ENCODE measurements at places on chromosomes 1 and 21.

DNA sequence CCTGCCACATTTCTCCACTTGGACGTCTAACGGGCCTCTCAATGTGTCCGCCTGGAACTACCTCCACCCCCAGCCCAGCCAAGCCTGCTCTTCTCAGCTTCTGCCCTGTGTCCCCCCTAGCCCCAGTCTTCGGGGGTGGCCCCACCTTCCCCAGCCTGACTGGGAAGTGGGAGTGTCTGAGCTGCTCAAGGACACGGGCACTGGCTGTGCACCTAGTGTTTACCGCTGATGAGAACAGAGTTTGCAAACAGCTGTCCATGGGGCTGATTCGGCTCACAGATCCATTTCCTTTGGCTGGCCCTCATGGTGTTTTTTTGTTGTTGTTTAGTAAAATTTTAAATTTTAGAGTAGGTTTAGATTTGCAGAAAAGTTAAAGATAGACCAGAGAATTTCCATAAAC is 121.1 kb downstream of the PTPRU start:
- no peak for DNase-seq

DNA sequence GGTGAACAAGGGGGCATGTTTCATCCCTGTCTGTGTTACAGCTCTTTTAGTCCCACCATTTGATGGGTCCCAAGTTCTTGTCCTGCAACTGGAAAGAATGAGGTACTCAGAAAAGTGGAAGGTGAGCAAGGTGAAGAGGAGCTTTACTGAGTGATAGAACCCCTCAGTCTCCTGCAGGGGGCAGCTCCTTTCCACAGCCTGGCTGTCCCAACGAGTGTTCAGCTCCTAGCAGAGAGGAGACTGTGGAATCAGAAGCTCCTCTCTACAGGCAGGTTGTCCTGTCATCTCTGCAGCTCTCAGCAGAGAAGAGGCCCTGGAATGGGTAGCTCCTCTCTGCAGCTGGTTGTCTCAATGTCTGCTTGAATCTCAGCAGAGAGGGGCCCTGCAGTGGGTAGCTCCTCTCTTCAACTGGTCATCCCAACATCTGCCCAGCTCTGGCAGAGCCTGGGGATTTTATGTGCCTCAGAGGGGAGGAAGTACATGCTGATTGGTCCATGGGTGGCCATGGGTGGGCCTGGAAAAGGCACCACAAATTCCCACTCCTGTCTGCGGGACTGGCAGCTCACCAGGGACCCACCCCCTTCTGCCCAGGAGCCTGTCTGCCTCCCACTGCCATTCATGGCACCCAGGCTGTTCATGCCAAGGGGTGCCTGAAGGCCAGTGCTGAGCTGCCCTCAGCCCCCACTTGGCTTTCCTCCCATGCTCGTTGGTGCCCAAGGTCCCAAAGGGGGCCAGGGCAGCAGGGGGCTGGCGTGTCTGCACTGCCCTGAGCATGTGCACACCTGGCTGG is 25.7 kb downstream of the LDLRAD1 start:
- no peak for DNase-seq

DNA sequence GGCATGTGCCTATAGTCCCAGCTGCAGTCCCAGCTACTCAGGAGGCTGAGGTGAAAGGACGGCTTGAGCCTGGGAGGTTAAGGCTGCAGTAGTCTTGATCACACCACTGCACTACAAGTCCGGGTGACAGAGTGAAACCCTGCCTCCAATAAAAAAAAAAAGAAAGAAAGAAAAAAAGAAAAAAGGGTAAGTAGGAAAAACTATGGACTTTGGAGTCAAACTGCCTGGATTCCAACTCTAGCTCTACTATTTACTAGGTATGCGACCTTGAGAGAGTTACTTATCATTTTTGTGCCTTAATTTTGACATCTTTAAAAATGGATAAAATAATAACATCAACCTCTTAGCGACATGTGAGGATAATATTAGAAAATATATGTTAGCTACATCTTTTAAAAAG is 150.8 kb downstream of the SLC45A1 start:
- DNase-seq = no peak

- DNase-seq = no peak
These were observed 146.3 kb downstream of the TSEN15 start for GRCh38 chr1:184197831-184198230.

DNA sequence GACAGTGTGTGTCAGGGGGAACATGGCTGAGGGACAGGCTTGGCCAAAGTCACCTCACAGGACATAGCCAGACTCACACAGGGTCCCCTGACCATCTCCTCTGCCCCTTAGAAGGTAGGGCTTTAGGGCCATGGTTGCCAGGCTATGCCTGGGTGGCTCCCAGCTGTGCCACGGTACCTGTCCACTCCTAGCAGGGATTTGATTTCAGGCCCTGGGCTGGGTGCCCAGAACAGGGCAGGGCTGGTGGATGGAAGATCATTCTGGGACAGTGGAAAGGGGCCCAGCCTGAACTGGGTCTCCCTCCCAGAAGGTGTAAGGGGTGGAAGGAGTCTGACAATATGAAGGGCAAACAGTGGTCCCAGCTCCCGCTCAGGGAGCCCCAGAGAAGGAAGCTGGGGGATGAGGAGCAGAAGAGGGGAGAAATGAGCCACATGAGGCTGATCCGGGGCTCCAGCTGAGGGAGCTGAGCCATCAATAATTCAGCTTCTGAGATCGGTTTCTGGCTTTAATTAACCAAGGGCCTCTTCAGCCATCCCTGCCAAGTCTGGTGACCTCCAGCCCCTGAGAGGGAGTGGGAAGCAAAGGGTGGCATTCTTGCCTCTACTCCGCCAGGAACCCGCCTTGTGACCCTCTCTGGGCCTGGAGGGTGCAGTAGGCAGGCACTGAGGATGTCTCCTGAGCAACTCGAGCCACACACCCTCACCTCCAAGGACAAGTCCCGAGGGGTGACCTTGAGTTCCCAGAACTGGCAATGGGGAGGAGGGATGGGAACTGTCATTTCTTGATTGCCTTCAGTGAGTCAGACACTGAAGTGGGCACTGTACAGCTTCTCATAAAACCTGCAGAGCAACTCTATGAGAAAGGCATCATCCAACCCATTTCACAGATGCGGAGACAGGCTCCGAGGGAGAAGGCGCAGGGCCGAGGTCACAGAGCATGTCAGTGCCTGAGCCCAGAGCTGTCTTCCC is 2.1 kb downstream of the CD164L2 start:
- no peak for DNase-seq

- no peak for DNase-seq
These were observed 506.9 kb downstream of the PTPRU start for GRCh38 chr1:29743264-29743663.

GRCh38 chr1:159916242-159917051 is 8.9 kb downstream of the TAGLN2 start:
- peak; percentile 89 for DNase-seq

- no peak for DNase-seq
These were observed 57.4 kb downstream of the B3GALT5 start for GRCh38 chr21:39669976-39670661.

DNA sequence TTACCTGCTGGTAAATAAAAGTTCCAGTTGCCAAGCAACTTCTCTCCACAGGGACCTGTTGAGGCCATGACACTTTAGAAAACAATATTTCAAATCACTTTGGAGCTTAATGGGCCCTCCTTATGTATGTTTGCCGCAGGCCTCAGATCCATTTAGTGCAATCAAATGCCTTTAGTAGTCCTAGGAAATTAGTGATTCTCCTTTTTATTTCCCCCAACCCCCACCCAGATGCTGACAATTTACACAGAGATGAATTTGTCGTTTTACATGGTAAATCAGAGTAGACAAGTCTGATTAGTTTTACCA is 83.6 kb downstream of the CLIC4 start:
- DNase-seq = no peak

GRCh38 chr1:192958871-192959270 is 100.3 kb downstream of the UCHL5 start:
- DNase-seq = no peak

GRCh38 chr1:54800899-54801759 is at the start of gene TTC22:
TSS of gene TTC22 (minus strand) at chr1:54801323. CDS start at chr1:54801163, 160 bp downstream.
- DNase-seq = peak; percentile 72

DNA sequence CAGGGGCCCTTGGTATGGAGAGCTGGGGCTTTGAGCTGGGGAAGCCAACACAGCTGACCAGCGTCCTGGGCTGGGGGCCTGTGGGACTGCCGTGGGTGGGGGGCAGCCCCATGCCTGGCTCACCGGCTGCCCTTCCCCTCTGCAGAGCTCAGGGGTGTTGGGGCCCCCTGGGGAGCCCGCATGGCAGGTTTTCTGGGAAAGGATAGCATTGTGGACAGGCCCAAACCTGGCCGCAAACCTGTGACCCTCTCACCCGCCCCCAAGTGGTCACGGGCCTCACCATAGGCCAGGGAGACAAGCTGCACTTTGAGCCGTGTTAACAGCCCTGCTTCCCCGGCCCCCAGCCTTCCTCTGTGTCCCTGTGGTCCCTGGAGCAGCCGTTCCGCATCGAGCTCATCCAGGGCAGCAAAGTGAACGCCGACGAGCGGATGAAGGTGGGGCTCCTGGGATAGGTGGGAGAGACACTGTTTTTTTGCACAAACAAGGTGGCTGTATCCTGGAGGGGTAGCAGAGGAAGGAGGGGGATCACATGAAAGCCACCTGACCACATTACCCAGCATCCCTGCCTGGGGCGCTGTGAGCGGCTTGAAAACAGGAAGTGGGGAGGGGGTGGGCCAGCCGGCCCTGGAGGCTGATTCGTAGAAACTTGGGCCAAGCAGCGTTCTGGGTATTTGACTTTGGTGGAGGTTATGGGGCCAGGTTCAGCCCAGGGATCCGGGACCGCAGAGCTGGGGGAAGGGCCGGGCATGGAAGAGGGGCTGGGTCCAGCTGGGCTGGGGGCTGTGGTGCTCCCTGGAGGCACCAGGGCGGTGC is 65.9 kb downstream of the PIK3CD start:
- no peak for DNase-seq

All from foreskin keratinocyte (primary cell).